K562 (cell line): ENCODE measurements at places on chromosomes 7 and 10. TPM values are rescaled to one million over a fixed set of nuclear protein-coding genes. Genes with fewer than 3 reads are reported as not detected.

DNA sequence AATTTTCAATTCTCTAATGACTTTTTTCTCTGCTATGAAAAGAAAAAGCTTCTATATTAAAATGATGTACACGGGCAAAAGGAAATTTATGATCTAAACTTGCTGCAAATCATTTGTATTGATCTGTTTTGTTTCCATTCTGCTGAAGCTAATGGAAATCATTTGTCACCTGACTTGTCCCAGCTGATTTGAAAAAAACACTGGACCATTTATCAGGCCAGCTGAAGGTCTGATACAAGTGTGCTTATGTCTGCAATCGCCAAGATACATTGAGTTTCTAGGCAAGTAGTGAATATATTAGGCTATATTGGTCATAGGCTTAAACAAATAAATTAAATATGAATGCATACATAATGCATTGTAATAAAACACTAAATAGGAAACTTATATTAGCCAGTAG is 1309.7 kb downstream of the REEP3 start:
- no peak for DNase-seq

GRCh38 chr10:31829776-31830175 is 98.9 kb downstream of the ARHGAP12 start:
- DNase-seq = no peak

- peak; percentile 65 for DNase-seq
These were observed 63.3 kb downstream of the NOC3L start for GRCh38 chr10:94299417-94299816.

DNA sequence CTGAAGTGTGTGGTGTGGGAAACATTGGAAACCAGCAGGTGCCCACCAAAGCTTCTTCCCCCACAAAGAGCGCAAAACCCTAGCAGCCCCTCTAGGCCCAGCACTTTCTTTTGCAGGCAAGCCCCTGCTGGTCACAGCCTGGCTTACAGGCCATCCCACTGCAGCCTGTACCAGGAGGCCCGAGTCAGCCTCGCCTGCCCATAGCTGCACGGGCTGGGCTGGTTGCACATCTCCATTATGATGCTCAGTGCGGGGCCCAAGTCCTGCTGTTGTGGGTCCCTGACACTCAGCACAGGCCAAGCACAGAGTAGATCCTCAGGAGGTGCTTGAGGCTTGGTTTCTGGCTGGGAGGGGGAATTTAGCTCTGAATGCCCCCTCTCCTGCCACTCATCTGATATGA is 8.0 kb downstream of the CDHR1 start:
- DNase-seq = no peak

DNA sequence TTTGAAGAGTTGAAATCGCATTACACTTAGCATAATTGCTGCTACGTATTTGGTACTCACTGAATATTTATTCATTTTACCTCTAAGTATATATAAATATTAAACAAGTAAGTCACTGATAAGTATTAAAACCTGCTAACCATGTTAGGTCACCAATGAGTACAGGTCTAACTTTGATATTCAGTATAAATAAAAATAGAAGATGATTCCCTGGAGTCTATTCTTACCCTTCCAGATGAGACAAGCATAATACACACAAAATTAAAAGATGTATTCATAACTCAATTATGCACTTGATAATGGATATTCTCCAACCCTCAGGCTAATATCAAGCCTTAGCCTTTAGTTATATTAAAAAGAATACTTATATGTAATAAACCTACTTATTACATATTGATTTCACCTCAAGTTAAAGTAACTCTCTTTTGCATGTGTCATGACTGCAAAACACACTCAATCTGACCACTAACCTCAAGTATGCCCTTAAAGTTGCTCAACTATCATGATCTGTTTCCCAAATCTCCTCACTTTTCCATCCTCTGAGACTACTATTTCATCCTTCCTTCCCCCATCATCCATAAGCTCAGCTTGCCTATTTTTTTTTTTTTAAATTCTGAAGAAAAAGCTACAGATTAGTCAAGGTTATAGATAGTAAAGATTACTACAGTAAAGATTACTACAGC is 46.8 kb downstream of the IPMK start:
- no peak for DNase-seq

DNA sequence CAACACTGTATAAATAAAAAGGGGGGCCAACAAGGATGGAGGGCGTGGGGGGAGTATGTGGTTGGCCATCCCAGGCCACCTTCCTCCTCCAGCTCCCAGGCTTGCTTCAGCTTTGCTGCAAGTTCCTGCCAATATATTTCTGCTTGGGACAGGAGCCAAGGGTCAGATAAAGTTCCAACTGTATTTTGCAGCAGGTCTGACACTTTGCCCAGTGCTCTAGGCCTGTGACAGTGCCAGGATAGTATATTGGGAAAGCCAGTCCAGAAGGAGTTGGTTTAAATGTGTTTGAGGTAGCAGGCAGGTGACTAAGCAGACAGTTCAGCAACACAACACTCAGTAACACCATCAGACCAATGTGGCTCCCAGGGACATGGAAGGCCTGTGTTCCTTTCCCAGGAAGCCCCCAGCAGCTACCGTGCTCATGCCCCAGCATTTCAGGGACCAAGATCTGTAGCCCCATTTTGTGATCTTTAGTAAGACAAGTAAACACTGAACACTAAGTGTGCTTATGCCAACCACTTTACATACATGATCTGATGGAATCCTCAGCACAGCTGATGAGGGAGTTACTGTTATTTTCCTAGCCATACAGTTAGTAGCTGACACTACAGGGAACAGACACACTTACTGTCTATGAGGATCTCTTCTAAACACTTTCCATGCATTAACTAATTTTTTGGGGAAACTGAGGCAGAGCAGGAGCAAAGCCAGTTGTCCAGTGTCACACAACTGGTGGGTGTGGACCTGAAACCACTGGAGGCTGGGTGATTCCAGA is 38.9 kb downstream of the DNAJB12 start:
- DNase-seq = no peak

DNA sequence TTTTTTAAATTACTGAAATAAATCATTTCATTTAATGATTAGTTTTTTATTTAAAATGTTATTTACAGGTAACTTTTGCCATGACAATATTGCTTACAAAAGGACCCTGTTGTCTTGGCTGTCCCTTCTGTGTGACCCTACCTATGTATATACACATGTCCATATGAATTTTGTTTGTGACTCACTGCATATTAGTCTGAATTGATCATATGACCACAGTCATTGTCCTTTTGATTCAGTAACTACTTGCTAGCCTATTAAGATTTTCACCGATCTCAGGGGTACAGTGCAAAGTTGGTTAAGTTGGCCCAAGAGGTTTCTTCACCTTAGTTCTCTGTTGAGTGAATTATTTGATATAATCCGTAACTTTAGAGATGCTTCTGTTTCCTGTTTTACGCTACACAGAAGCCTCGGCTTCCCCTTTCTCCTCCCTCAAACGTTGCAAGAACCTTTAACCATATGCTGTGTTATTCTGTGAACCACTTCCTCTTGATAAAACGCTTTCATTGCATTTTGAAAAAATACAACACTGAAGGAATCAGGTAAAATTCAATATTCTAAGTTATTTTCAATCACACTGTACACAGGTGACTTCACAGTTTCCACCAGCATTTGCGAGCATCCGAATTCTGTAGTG is 43.9 kb downstream of the APBB1IP start:
- DNase-seq = no peak

DNA sequence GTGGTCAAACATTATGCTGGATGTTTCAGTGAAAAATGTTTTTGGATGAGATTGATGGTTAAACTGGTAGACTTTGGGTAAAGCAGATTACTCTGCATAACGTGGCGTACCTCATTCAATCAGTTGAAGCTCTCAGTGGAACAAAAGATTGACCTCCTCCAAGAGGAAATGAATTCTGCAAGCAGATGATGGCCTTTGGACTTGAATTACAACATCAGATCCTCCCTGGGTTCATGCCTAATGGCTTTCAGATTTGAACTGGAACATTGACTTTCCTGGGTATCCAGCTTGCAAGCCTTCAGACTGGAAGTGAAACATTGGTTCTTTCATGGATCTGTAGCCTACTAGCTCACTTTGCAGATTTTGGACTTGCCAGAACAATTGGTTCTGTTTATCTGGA is 169.3 kb upstream of the MALRD1 start:
- DNase-seq = no peak

DNA sequence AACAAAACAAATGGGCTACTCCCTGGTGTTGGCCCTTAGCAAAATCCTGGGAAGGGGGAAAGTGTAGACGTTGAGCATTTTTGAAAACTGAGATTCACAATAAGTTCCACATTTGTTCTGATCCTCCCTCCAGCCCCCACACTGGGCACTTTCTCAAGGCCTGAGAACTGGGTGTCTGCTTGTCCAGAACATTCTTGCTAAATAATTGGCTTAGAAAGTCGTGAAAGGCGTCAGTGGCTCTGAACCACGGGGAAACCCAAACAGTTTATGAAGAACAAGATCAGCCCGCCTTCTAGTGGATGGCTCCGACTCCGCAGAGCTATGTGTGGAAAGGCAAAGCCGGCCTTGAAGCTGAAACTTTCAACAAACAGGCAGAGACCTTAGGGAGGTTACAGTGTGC is 370.1 kb downstream of the PRPF18 start:
- DNase-seq = peak; percentile 6

DNA sequence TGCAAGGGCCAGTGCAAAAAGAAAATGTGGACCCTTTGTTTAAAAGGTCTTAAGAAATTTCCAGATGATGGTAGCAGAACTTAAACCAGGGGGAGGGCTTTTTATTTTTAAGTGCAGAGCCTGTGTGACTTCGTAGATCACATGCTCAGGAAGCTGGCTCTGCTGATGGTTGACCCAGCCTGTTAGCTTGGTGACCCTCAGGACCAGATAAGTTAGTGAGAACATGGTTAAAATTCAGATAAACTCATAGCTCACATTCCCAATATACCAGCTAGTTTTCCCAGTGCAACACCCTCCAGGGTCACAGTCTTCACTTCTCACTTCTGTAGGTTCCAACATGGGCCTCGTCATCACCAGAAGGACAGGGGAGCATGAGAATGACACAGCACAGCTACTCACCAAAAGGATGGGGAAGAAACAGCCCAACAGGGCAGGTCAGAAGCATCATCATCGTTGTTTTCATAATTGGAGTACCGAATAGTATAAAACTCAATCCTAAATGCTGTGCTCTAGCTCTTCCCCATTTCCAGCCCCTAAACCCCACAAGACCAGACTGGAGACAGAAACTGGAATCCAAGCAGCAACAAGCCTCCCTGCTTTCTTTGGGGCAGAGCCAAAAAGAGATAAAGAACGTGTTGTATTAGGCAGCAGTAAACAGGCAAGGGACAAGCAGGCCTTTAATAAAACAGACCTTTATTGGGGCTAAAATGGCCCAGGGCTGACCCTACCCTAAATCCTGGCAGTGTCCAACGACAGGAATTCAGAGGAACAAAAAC is 102.2 kb upstream of the ANKRD1 start:
- DNase-seq = no peak

DNA sequence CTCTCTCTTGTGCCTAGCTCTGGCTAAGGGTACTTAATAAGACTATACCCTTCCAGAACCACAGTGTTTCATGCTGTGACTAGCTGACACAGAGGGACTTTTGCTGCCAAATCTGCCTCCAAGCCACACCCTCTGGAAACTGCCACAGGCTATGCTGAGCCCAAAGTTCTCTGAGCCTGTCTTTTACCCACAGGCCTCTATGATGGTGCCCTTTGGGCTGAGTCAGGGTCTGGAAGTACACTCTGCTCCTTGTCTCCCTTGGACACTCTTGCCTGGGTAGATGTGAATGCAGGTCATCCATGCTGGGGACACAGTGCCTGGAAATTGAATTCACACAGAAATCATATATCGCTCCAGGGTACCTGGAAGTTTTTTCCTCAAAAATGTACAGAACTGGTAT is 22.6 kb downstream of the DYDC1 start:
- DNase-seq = no peak

DNA sequence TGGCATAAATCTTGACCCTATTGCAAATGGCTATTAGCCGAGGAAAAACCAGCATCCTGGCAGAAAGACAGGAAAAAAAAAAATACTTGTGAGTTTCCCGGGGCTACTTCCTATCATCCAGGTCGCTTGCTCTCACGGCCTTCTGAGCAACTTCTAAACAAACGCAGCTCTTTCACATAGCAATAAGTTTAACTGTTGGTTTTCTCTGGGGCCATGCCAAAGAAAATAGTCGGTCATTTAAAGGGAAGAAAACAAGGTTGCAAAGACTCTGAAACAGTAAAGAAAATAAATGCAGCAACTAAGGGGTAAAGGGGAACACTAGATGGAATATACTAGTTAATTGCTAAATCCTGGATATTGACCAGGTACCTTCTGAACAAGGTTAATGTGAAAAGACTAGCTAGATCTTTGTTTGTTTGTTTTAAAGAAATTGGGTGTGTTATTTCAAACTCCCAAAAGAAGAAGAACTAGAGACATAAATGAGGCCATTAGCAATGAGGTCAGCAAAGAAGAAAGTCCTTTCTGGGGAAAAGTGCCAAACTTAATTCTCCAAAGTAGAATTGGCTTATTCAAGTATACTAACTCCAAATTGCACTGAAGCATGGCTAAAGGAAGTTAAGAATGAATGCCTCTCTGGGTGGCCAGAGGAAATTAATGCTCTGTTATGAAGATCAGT is 54.2 kb downstream of the SLC39A12 start:
- DNase-seq = no peak

DNA sequence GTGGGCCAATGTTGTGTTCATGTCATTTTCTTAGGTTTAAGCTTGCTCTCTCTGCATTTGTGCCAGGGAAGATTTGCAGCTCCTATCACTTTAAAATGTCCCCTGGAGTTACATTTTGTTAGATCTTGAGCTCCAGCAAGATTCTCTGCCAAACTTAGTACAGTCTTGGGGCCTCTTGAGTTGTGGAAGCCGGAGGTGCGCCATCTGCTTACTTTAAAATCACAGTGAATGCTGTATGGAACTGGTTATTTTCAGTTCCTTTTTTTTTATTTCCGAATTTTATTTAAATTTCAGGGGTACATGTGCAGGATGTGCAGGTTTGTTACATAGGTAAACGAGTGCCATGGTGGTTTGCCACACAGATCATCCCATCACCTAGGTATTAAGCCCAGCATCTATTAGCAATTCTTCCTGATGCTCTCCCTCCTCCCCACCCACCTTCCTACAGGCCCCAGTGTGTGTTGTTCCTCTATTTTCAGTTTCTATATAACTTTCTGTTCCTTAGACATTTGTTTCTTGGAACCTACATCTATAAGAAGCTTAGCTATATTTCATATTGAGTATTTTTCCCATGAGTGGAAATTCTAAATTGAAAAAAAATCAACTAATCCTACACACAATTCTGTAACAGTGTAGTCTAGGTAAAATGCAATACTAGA is 114.4 kb upstream of the CREB5 start:
- no peak for DNase-seq

GRCh38 chr7:99407872-99408378 is 472 bp downstream of the PDAP1 start:
- DNase-seq = no peak

DNA sequence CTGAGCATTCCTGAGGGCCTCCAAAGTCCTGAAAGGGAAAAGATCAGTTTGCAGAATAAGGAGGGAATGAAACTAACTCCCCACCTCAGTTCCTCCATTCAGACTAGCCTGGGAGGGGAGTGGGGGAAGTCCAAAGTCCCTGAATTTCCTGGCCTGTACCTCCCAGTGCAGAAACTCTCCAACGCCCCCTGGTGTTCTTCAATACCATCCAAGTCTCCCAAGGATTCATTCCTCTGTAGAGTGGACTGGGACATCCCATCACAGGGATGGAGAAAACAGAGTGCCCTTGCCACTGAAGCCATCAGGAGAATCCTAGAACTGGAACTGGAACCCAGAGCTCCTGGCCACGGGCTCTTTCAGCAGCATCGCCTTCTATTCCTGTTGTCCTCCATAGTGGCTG is 1.6 kb upstream of the COL13A1 start:
- peak; percentile 69 for DNase-seq

Gene OPN4
- total RNA-seq = not detected in 2 replicates

Gene GPR15LG
- total RNA-seq = not detected in 2 replicates

Gene ATG9B
- 2.2 and 4.7 TPM in 2 replicates for total RNA-seq

Gene PNLIP
- total RNA-seq = 0.69 and 1.1 TPM in 2 replicates

Gene HABP2
- 0.07 and 0.09 TPM in 2 replicates for total RNA-seq
